ENCODE measurements at places on chromosomes 13 and 19.

DNA sequence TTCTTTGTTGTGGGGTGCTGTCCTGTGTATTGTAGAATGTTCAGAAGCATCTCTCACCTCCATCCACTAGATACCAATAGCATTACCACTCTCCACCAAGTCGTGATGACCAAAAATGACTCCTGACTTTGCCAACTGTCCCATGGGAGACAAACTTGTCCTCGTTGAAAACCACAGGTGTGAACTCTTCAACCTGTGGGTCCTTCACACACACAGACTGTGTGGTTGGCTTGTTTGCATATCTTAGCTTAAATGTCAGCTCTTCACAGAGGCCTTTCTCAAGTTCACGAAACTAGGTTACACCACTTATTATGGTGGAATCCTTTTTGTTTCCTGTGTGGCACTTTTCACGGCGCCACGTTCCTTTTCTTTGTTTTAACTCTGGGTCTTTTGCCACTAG is 6.8 kb downstream of the GPC5 start:
- no peaks in the 10 kb centered on the region for H3K4me1 ChIP-seq
- H3K4me3 ChIP-seq, result no peak overlapping the region
- ATAC-seq, result no peak
- no peak overlapping the region for H3K27ac ChIP-seq
- H3K36me3 ChIP-seq, result no peaks in the 10 kb centered on the region
- H3K27me3 ChIP-seq, result peaks cover 25% of the 10 kb centered on the region

DNA sequence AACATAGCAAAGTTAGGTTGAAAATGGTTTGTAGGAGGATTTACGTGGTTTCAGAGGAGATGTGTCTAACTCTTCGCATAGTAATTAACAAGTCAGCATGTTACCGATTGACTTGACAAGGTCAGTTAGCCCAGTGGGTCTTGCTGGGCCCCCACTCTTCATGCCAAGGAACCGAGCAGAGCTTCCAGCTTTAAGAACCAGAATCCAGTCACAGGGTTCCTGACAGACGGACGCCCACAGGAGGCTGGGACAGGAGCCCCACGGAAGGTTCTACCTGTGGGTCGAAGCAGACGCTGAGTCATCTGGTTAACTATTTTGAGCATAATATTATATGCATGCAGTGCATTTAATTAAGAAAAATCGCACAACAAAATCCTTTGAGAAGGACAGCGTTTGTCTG is 3.5 kb downstream of the TMEM255B start:
- H3K27ac ChIP-seq, result no peak overlapping the region
- no peaks in the 10 kb centered on the region for H3K4me1 ChIP-seq
- H3K36me3 ChIP-seq, result no peaks in the 10 kb centered on the region
- H3K27me3 ChIP-seq, result peaks cover 6% of the 10 kb centered on the region
- ATAC-seq, result no peak
- H3K4me3 ChIP-seq, result no peak overlapping the region

DNA sequence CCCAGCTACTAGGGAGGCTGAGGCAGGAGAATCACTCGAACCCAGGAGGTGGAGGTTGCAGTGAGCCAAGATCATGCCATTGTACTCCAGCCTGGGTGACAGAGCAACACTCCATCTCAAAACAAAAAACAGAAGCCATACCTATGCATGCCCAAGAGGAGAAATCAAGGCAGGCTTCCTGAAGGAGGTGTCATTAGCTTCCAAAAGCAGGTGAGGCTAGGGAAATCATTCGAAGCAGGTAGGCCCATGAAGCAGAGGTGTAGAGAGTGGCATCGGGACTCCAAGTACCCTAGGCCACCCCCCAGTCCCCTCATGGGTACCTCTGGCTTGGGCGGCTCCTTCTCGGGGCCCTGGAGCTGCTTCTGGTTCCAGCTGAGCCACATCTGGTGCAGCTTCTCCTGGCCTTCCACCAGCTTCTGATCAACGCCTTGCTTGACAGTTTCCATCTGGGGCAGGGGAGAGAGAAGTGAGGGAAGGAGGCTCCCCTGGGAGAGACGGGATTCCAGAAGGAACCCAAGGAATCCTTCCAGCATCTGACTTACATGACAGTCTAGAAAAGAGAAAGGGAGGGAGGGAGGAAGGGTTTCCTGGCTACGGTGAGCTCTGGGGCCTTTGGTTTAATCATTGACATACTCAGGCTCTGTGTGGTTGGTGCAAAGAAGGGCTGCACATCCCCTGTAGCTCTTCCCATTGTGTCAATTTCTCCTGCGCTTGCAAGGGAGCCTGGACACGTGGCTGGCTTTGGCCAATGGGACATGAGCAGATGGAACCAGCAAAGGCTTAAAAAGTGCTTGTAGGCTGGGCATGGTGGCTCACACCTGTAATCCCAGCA is 13.1 kb upstream of the TICAM1 start:
- no peaks in the 10 kb centered on the region for H3K4me1 ChIP-seq
- peaks cover 93% of the 10 kb centered on the region for H3K36me3 ChIP-seq
- H3K27me3 ChIP-seq, result no peaks in the 10 kb centered on the region
- peak; percentile 78 for ATAC-seq

GRCh38 chr13:41956272-41956671 is 4.6 kb downstream of the VWA8 start:
- no peak overlapping the region for H3K4me3 ChIP-seq
- no peak overlapping the region for H3K27ac ChIP-seq
- ATAC-seq, result no peak
- no peaks in the 10 kb centered on the region for H3K4me1 ChIP-seq
- no peaks in the 10 kb centered on the region for H3K36me3 ChIP-seq

GRCh38 chr13:64333888-64334287 is 2896.2 kb downstream of the PCDH9 start:
- H3K4me3 ChIP-seq, result no peak overlapping the region
- H3K4me1 ChIP-seq, result no peaks in the 10 kb centered on the region
- no peaks in the 10 kb centered on the region for H3K36me3 ChIP-seq
- ATAC-seq, result no peak
- no peak overlapping the region for H3K27ac ChIP-seq

DNA sequence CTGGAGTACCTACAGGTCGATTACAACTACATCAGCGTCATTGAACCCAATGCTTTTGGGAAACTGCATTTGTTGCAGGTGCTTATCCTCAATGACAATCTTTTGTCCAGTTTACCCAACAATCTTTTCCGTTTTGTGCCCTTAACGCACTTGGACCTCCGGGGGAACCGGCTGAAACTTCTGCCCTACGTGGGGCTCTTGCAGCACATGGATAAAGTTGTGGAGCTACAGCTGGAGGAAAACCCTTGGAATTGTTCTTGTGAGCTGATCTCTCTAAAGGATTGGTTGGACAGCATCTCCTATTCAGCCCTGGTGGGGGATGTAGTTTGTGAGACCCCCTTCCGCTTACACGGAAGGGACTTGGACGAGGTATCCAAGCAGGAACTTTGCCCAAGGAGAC is 4.7 kb downstream of the SLITRK5 start:
- H3K4me1 ChIP-seq, result no peaks in the 10 kb centered on the region
- no peak overlapping the region for H3K27ac ChIP-seq
- ATAC-seq, result no peak
- H3K27me3 ChIP-seq, result peaks cover 82% of the 10 kb centered on the region
- H3K4me3 ChIP-seq, result no peak overlapping the region
- no peaks in the 10 kb centered on the region for H3K36me3 ChIP-seq

DNA sequence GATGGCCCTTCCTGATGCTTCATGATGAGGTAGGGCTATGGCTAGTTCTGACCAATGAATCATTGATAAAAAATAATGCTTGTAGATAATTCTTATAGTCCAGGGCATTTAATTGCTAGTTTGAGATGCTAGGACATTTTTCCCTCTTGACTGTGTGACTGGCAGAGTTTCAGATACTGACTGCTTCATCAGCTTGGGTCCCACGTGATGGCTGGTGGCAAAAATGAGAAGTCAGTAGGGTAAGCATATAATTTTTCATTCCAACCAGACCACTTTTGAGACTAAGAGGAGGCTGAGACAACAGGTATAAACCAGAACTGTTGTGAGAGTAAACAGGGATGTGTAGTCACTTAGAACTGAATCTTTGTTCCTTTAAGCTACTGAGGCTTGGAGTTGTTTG is 183.3 kb downstream of the HS6ST3 start:
- H3K27me3 ChIP-seq, result no peaks in the 10 kb centered on the region
- ATAC-seq, result no peak
- H3K36me3 ChIP-seq, result no peaks in the 10 kb centered on the region
- H3K4me3 ChIP-seq, result no peak overlapping the region

DNA sequence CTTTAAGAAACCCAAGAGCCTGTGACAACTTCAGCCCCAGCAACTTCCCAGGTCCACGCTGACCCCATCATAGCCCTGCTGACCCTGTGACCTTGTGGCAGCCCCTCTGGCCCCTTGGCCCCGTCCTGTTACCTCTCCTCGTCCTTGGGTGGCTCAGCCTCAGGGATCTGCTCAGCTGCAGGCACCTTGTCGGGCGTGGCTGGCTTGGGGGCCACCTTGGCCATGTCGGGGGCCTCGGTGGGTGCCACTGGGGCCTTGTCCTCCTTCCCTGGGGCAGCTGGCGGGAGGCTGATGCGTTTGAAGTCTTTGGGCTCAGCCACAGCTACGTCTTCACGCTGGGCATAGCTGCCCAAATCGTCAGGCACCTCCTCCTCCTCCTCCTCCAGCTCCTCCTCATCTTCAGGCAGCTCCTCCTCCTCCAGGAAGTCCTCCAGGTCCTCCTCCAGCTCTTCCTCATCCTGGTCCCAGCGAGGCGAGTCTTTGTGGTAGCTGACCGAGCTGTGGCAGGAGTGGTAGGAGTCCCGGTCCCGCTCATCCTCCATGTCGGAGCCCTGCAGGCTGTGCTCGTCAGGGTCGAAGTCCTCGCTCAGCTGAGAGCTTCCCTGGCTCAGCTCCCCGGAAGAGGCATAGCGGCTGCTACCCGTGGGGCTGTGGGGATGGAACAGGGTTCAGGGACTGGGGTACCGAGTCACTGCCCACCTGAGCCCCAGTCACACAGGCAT is 32.2 kb downstream of the UNC13A start:
- no peak for ATAC-seq
- no peaks in the 10 kb centered on the region for H3K36me3 ChIP-seq
- no peaks in the 10 kb centered on the region for H3K4me1 ChIP-seq
- no peak overlapping the region for H3K4me3 ChIP-seq

DNA sequence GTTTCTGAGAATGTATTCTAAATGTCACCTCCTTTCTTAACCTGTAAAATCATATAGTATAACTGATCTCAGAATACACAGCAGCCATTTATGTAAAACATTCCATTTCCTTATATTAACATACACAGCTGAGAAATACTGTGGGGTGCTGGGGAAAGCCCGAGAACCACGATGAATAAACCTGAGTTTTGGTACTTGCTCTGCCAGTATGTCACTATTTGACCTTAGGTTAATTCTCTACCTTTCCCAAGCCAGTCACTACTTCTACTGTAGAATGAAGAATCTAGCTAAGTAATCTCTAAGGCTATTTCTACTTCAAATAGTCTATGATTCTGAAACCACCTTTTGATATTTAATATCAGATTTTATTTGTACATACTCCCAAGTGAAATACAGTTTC is 173.7 kb downstream of the TBC1D4 start:
- H3K27me3 ChIP-seq, result no peaks in the 10 kb centered on the region
- H3K36me3 ChIP-seq, result peaks cover 30% of the 10 kb centered on the region
- no peak overlapping the region for H3K4me3 ChIP-seq
- no peaks in the 10 kb centered on the region for H3K4me1 ChIP-seq
- H3K27ac ChIP-seq, result no peak overlapping the region

GRCh38 chr13:106522112-106522705 is 13.3 kb downstream of the EFNB2 start:
- no peaks in the 10 kb centered on the region for H3K4me1 ChIP-seq
- no peaks in the 10 kb centered on the region for H3K36me3 ChIP-seq
- H3K27me3 ChIP-seq, result no peaks in the 10 kb centered on the region
- ATAC-seq, result no peak

GRCh38 chr19:29770648-29771047 is 41.1 kb upstream of the CCNE1 start:
- H3K36me3 ChIP-seq, result no peaks in the 10 kb centered on the region
- H3K4me1 ChIP-seq, result peaks cover 6% of the 10 kb centered on the region
- H3K4me3 ChIP-seq, result no peak overlapping the region
- H3K27me3 ChIP-seq, result no peaks in the 10 kb centered on the region

GRCh38 chr19:35718345-35719041 is 690 bp downstream of the KMT2B start:
- peak overlapping the region; percentile 84 for H3K4me3 ChIP-seq
- no peaks in the 10 kb centered on the region for H3K27me3 ChIP-seq
- H3K27ac ChIP-seq, result peak overlapping the region; percentile 91
- peaks cover 40% of the 10 kb centered on the region for H3K36me3 ChIP-seq
- ATAC-seq, result no peak
- peaks cover 61% of the 10 kb centered on the region for H3K4me1 ChIP-seq

- H3K4me1 ChIP-seq, result peaks cover 6% of the 10 kb centered on the region
- H3K4me3 ChIP-seq, result no peak overlapping the region
- no peak overlapping the region for H3K27ac ChIP-seq
- peak; percentile 79 for ATAC-seq
- H3K36me3 ChIP-seq, result no peaks in the 10 kb centered on the region
Observed at GRCh38 chr19:53511933-53512374, 26.0 kb upstream of the ZNF331 start.

- no peak overlapping the region for H3K4me3 ChIP-seq
- peaks cover 7% of the 10 kb centered on the region for H3K27me3 ChIP-seq
- no peak overlapping the region for H3K27ac ChIP-seq
- no peak for ATAC-seq
- no peaks in the 10 kb centered on the region for H3K36me3 ChIP-seq
- H3K4me1 ChIP-seq, result no peaks in the 10 kb centered on the region
Observed at GRCh38 chr19:28636016-28636629, 576.8 kb downstream of the UQCRFS1 start.

GRCh38 chr13:21735701-21736401 is 65.0 kb downstream of the FGF9 start:
- H3K27ac ChIP-seq, result no peak overlapping the region
- no peak overlapping the region for H3K4me3 ChIP-seq
- no peak for ATAC-seq
- H3K27me3 ChIP-seq, result no peaks in the 10 kb centered on the region

DNA sequence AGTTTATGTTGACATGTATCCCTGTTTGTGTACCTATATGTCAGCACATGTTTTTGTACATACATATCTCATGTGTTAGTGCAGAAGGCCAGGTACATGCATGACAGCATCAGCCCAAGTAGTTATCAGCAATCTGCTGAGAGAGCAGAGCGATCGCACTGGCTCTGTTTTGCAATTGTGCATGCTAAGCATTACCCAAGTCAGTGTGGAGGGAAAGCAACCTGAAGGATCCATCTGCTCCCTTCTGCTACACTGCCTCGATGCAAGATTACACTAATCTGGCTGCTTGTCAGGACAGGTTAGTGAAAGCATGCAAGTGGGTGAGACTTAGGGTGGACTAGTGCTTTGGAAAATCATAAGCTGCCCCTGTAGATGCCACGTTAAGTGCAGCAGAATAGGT is 211.8 kb downstream of the PCCA start:
- no peaks in the 10 kb centered on the region for H3K36me3 ChIP-seq
- no peak overlapping the region for H3K27ac ChIP-seq
- no peaks in the 10 kb centered on the region for H3K4me1 ChIP-seq
- no peak for ATAC-seq
- H3K4me3 ChIP-seq, result no peak overlapping the region

- no peak overlapping the region for H3K4me3 ChIP-seq
- H3K27ac ChIP-seq, result no peak overlapping the region
- no peak for ATAC-seq
- no peaks in the 10 kb centered on the region for H3K27me3 ChIP-seq
Observed at GRCh38 chr13:38045278-38046048, 175.9 kb upstream of the TRPC4 start.

GRCh38 chr13:27403203-27403678 is 21.2 kb upstream of the GTF3A start:
- no peak overlapping the region for H3K4me3 ChIP-seq
- peaks cover 2% of the 10 kb centered on the region for H3K27me3 ChIP-seq
- peak; percentile 66 for ATAC-seq
- no peaks in the 10 kb centered on the region for H3K4me1 ChIP-seq
- no peaks in the 10 kb centered on the region for H3K36me3 ChIP-seq
- no peak overlapping the region for H3K27ac ChIP-seq

All from gastroesophageal sphincter (tissue), 4 donors.